Right forelimb (tissue), 1 donor: ENCODE measurements at places on chromosomes 12 and 14.

- no peak for DNase-seq
Observed at GRCh38 chr12:7433276-7433822, 10.6 kb downstream of the CD163L1 start.

DNA sequence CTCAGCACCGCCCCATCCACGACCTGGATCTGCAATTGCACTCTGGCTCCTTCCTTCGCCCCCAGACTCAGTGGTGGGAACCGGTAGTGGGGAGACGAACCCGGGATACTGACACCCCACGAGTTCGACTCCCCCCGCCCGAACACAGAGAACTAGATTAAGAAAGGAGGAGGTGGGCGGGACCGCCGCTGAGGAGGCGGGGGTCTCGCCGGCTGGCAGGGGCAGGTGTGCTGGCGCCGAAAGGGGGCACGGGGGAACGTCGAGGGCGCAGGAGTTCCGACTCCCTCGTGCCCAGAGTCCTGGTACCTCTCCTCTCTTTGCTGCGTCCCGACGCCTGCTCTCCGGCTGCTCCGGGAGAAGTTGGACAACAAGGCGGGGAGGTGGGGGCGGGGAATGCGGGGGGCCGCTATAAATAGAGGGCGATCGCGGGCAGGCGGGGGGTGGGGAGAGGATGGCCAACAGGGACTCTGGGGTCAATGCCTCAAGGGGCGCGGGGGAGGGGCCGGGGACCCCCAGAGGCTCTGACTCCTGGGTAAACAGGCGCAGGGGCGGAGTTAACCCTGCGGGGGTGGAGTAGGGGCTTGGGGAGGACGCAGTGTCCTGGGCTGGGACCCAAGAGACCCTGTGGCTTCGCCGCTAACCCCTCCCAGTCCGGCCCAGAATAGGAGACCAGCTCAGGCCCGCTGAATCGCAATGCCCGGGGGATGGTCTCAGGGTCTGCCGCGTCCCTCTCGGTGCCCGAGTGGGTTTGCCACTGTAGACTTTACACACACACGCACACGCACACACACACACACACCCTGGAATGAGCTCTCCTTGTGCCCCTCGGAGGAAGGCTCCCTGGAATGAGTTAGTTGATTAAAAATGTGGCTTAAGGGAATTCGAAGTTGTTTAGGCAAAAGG is 761 bp upstream of the NDRG2 start:
- DNase-seq = peak; percentile 73

- DNase-seq = no peak
Observed at GRCh38 chr12:121849665-121850064, 9.0 kb downstream of the HPD start.

DNA sequence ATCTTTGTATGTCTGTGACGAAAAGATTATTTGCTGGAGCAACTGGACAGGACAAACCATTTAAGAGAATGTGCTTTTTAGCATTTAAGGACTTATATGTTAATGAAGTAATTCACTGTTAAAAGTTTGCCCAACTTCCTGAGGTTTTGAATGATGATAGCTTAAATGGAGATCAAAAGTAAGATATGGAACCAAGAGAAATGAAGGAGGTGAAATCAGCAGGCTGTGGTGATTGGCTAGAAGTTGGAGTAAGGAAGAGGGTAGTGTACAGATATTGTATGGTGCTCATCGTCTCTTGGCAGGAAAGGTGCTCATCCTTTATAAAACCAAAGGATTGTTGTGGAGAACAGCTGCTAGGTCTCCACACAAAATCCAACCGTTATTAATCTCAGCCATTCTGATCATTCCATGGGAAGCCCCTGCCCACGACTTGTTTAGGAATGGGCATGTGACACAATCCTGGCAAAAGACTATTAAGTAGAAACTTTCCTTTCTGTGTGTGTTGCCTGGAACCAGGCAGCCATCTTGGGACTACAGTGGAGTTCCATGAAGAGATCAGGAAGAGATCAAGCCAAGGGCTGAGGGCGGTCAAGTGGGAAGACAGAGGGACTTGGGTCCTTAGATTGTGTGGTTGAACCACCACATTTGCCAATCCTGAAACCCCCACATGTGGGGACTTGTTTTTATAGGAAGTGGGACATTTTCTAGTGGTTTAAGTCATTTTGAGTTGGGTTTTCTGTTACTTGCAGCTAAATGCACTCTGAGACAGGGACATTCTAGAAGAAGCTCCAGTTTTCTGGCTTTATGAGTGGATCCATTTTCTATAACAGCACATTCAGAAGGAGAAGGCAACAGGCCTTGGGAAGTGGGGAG is 56.8 kb upstream of the CHST11 start:
- DNase-seq = no peak

DNA sequence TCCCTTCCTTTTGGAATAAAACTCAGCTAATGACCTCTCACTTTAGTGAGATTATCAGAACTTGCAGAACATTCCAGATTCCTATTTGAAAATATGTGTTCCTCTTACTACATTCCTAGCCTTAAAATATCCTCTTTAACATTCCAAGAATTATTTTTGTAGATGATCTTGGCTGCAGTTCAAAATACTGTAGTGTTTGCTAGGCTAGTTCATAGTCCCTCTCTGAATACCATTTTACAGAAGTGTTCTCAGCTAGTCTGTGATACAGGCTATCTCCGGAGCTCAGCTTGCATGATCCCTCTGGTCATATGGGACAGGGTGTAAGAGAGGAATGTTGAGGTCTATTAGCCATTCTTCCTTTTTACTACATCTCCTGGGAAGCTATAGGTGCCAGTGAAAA is 17.6 kb upstream of the GPR33 start:
- no peak for DNase-seq

GRCh38 chr12:42484996-42485395 is 104.5 kb downstream of the PRICKLE1 start:
- DNase-seq = no peak

DNA sequence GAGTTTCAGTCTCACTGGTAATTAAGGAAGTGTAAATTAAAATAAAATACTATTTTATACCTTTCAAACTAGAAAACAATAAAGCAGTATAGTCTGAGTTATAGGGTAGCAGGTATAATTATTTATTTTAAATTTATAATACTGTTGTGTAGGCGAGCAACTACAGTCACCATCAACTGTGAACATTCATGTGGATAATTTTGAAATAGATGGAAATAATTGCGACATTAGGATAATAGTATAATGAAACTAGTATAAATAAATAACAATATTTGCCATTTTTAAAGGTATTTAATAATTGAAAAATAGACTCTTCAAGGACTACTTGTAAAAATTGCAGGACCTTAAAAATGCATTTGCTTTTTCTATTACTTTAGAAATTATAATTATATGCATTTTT is 3.8 kb upstream of the DYRK4 start:
- DNase-seq = no peak

- no peak for DNase-seq
Observed at GRCh38 chr14:92783813-92784431, 10.2 kb upstream of the GOLGA5 start.

- DNase-seq = no peak
Observed at GRCh38 chr12:12804011-12804410, 9.1 kb upstream of the DDX47 start.

- DNase-seq = no peak
Observed at GRCh38 chr12:873954-874353, 75.5 kb downstream of the RAD52 start.

DNA sequence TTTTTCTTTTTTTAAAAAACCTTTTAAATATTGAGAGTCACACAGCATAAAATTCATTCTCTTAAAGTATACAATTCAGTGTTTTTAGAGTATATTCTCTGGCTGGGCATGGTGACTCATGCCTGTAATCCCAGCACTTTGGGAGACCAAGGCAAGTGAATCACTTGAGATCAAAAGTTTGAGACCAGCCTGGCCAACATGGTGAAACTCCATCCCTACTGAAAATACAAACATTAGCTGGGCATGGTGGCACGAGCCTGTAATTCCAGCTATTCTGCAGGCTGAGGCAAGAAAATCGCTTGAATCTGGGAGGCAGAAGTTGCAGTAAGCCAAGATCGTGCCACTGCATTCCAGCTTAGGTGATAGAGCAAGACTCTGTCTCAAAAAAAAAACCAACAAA is 68.4 kb upstream of the BCAT1 start:
- DNase-seq = no peak

- no peak for DNase-seq
Observed at GRCh38 chr14:76306131-76306530, 69.8 kb upstream of the ESRRB start.

DNA sequence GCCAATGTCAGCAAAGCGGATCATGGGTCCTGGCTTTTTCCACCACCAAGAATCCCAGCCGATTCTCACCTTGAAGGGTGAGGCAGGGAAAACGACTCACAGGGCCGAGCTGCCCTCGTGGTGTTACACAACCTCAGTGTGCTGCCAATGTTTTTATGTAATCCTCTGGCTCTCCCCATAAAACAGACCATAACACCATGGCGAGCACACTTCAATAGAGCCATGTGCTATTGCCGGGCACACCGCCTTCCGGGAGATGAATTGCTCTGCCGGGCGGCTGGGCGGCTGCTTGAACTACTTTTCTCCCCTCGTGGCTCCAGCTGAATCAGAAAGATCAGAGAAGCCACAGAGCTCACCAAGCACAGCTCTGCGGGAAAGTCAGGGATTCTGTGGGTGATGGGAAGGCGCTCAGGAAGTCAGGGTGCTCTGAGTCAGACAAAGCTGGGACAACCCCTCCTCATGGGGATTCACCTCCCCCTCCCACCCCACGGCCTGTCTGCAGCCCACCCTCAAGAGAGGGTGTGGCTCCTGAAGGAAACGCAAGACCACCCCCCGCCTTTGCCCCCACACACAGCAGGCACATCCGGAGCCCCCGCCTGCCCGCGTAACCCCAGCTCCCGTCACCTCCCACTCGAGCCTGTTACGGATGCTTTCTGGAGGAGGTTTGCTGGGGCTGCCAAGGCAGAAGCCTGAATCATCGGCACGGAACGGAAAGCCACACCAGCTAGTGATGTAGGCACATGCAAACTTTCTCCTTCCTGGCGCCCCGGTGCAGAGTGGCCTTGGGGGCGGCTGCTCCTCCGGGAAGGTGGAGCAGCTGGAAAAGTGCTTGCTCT is 1.8 kb downstream of the GALNT9 start:
- DNase-seq = no peak

- no peak for DNase-seq
Observed at GRCh38 chr12:96225994-96226399, 31.8 kb downstream of the ELK3 start.

DNA sequence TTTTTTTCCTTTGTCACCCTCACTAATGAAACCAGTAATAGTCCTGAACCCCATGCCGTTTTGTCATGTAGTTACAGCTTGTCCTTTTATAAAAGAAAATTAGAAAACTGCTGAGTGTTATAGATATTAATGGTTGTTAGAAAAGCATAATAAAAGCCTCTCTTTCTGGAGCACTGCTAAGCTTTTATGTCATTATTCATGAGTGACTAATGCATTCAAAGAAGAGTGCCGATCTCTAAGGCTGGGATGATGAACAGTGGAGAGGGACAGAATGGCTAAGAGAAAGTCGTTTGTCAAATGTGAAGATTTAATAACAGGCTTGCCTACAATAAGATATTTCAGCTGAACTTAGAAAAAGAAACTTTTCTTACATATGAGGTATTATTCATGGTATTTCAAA is 121.6 kb downstream of the MGAT4C start:
- DNase-seq = no peak

DNA sequence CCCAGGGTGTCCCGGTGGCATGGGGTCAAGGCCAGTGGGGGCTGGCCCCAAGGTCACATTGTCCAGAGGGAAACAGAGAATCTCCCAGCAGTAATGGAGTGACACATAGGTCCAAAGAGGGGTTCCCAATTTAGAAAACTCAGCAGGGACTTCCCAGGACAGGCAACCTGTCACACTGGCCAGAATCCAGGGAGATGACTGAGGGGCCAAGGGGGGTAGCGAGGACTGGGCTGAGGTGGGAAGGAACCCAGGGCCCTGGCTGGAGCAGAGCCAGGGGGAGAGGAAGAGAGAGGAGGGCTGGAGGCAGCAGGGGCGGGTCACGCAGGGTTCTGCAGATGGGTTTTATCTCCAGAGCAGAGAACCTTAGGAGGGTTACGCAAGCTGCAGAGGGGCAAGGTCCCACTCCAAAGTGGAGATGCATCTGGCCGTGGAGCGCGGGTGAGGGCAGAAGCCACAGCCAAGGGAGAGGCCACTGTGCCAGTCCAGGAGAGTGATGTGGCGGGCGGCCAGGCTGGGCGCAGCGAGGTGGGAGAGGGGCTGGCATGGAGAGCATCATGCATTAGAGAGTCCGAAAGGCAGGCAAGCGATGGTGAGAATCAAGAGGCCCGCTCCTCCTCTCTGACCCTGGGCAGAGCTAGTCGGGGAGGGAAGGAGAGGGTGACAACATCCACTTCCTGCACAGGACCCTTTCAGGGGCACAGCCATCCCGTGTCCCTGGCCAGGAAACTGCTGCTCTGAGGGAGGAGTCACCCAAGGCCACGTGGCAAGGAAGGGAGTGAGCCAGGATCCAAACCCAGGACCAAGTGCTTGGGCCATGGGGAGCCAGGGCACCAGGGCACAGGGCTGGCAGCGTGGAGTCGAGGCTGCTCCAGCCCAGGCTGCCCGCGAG is 29.0 kb downstream of the NCOR2 start:
- no peak for DNase-seq

- DNase-seq = no peak
Observed at GRCh38 chr14:91409928-91410718, 7.5 kb downstream of the CCDC88C start.

- DNase-seq = no peak
Observed at GRCh38 chr14:42732005-42732404, 1125.3 kb downstream of the LRFN5 start.

GRCh38 chr12:54377007-54377406 is 7.5 kb downstream of the ZNF385A start:
- no peak for DNase-seq

DNA sequence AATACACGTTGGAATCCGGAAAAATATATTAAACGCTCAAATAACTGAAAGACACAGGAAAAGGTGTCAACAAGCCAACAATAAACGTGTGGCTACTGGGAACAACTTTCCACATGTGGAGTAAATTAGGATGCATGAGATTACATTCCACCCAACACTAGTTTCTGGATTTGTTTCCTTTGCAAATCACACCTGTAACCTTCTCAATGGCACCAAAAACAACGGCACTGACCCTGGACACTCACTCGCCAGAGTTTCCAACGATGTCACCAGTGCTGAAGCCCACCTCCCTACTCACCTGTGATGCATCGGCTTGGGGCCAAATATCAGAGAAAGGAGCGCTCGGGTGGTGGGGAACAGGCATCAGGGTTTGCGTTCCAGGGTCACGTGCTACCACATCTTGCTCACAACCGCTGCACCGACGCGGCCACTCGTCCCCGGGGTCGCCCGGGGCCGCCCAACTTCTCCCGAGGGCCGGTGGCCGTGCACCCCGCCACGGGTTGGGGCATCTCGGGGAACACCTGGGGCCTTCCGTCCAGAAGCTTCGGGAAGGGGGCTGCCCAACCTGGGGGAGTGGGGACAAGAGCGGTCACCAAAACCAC is 629 bp downstream of the PRDM4 start:
- DNase-seq = no peak

DNA sequence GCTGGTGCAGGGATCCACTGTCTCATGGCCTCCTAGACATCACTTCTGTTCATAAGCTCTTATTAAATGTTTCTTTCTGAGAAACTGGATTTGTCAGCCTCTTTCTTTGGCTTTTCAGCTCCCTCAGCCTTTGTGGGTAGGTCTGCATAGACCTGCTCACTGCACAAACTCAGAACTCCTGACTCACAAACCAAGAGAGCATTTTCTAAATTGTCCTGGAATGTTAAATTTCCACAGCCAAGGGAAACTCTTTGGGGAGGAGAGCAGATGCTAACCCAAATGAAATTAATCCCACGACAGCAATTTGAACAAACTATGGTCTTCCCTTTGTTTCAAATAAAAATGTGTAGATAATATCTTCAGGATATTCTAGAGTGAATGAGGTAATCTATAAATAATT is 19.5 kb upstream of the CERS5 start:
- DNase-seq = no peak
